ENCODE measurements at places on chromosomes 16 and 17.

DNA sequence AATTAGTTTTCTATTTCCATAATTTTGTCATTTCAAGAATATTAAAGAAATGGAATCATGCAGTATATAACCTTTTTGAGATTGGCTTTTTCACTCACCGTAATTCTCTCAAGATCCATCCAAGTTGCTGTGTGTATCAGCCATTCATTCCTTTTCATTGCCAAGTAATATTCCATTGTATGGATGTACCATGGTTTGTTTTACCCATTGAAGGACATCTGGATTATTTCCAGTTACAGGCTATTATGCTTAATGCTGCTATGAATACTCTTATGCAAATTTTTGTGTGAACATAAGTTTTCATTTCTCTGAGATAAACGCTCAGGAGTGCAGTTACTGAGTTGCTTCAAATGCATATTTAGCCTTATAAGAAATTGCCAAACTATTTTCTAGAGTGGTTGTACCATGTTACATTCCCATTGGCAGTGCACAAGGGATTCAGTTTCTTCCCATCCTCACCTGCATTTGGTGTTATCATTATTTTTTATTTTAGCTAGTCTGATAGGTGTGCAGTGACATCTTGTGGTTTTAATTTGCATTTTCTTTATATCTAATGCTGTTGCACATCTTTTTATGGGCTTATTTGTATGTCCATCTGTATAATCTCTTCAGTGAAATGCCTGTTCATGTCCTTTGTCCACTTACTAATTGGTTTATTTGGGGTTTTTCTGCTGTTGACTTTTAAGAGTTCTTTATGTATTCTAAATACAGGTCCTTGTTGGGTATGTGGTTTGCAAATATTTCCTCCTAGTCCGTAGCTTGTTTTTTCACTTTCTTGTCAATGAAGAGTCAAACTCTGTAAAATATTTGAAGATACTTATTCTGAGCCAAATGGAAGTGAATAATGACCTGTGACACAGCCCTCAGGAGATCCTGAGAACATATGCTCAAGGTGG, 32.7 kb downstream of the BMERB1 start:
- DNase-seq, result no peak

GRCh38 chr16:11494029-11494428, 92.7 kb downstream of the LITAF start:
- no peak for DNase-seq

DNA sequence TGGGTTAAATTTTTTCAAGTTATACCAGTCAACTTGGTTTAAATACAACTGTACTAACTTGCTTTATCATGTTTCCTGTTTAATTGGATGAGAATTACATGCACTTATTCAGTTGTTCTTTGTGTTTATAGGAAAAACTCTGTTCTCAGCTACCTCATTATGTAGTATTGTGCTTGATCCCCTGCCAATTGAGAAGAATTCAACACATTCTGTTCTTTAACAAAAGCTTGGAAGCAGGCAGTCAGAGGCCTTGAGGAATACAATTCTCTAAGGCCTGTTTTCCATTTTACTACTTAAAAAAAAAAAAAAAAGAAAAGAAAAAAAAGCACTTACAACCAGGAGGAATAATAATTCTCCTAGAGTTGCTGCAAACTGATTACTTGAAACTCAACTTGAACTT, 60.6 kb upstream of the CMIP start:
- no peak for DNase-seq

DNA sequence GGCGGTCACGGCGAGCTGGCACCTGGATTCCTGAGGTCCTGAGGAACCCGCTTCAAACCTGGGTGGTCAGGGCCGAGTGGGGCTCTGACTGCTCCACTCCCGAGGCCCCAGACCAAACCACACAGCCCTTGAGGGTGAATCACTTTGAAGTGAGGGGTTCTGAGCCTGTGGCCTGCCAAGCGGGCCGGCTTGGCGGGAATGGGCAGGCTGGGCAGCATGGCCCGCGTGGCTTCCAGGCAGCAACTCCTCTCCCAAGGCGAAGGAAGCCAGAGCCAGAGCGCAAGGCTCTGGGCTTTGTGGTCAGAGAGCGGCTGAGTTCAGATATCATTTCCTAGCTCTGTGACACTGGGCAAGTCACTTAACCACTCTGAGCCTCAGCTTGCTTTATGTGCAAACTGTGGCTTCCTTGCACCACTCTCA, 42.7 kb downstream of the CMIP start:
- DNase-seq, result no peak

- no peak for DNase-seq
These were observed 1.4 kb upstream of the HOXB1 start for GRCh38 chr17:48532261-48532660.

DNA sequence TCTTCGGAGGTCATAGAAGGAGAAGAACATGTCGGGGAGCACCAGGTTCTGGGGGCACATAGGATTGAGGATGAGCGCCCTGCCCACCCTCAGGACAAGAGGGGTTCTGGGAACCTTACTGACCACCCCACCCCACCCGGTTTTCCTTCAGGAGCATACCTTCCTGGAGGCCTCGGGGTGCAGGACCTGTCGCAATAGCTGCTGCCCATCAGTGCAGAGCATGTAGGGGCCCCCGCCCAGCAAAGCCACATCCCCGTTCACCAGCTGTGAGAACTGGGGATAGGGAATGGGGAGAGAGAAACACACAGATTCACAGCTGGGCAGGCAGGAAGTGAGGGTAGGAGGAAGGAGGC, 2.1 kb downstream of the ESRP2 start:
- DNase-seq, result no peak

GRCh38 chr16:57761301-57761700, 25.7 kb downstream of the KATNB1 start:
- no peak for DNase-seq

DNA sequence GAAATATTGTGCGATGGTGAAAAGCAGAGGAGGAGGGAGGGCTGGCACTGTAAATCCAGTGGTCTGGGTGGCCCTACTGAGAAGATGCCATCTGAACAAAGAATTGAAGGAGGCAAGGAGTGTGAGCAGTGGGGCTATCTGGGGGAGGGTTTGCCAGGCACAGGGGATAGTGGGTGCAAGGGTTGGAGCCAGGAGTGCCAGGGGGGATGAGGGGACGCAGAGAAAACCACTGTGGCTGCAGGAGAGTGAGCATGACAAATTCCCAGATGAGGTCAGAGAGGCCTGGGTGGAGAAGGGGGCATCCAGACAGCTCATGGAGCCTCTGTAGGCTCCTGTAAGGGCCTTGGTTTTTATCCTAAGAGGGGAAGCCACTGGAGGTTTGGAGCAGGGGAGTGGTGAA, 4.8 kb downstream of the XYLT2 start:
- no peak for DNase-seq

DNA sequence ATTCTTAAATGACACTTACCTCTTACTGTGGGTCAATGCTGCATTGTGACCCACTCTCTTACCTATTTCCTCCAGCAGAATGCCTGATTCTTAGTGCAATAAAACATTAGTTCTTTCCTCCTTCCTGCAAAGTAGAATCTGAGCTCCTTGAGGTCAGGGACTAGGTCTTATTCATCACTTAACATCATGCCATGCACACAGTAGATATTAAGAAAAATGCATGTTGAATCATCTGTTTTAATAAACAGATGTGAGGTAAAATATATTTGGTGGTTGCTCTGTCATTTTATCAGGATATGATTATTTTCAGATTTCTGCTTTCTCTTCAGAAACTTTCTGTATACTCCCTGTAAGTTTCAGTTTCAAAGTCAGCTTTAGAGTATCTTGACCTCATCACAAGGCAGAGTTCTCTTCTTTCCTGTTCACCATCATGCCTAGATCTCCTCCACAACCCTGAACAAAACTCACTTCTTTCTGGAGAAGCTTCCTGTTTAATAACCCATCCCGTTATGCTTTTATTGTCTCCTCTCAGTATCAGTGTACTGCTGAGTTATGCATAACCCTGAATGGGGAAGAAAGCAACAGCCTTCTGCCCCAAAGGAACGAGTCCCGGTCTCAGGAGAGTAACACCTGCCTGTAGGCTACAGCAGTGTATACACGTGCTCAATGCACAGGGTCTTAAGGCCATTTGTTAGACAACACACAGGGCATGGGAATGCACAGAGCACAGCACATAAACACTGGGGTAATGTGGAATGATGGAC, 30.3 kb upstream of the SUPT4H1 start:
- DNase-seq, result no peak

DNA sequence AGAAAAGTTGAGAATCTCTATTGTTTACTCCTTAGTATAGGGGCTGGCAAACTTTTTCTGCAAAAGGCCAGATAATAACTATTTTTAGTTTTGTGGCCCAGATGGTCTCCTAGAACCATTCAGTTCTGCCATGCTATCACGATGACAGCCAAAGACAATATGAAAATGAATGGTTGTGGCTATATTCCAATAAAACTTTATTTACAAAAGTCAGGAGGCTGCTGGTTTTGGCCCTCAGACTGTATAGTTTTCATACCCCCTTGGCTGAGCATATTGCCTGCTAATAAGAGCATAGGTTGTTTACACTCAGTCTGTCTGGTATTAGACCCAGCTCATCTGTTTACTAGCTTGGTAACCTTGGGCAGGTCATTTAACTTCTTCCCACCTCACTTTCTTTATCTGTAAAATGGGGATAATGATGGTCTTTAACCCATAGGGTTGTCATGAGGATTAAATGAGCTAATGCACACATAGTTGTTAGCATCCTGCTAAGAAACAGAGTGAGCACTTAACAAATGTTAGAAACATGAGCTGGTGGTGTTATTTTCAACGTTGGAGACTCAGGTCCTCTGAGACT, 156.3 kb downstream of the MSI2 start:
- DNase-seq, result no peak

DNA sequence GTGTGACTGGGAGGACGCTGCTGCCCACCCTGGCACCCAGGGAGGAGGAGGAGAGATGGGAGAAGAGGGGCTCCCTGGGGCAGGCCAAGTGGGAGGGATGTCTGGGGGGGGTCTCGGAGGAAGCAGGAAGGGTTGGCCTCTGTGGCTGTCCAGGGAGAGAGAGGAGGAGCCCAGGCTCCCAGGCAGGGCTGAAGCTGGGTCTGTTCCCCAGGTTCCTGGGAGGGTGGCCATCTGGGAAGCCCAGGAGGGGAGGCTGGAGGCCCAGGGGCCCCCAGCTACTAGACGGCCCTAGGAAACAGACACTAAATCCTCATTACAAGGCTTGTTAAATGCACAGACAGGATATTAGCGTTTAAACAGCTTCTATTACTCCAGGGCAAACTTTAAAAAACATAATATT, 139.8 kb downstream of the ENGASE start:
- DNase-seq, result no peak

GRCh38 chr17:82437325-82437668, 13.3 kb downstream of the CYBC1 start:
- no peak for DNase-seq

DNA sequence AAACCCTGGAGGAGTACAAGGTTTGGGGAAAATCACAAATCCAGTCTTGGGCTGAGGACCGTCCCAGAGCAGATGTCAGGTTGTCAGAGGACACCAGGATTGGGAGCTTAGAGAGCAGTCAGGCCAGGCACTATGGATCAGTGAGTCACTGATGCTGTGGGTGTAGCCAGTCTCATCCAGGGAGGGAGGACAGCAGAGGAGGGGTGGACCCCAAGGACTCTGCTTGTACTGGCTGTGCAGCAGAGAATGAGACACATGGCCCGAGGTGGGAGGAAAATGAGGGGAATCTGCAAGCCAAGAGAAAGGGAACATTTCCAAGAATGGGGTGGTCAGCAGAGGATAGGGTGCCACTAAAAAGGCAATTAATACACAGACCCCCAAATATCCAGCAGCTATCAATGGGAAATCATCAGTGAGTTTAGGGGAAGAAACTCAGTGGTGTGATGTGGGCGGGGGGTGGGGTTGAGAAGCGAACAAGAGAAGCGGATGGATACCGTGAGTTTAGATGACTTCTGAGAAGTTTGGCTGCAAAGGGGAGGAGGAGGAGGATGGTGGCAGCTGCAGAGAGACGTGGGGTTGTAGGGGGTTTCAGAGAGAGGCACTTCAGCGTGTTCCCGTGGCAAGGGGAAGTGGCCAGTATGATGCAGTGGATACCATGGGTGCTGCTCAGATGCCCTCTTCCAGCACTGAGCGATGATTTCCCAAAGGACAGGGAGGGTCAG, 43.9 kb downstream of the ARHGAP27 start:
- DNase-seq, result no peak

GRCh38 chr16:84875846-84876245, 56.1 kb downstream of the CRISPLD2 start:
- no peak for DNase-seq

GRCh38 chr16:72645538-72645937, 402.4 kb downstream of the ZFHX3 start:
- DNase-seq, result no peak

DNA sequence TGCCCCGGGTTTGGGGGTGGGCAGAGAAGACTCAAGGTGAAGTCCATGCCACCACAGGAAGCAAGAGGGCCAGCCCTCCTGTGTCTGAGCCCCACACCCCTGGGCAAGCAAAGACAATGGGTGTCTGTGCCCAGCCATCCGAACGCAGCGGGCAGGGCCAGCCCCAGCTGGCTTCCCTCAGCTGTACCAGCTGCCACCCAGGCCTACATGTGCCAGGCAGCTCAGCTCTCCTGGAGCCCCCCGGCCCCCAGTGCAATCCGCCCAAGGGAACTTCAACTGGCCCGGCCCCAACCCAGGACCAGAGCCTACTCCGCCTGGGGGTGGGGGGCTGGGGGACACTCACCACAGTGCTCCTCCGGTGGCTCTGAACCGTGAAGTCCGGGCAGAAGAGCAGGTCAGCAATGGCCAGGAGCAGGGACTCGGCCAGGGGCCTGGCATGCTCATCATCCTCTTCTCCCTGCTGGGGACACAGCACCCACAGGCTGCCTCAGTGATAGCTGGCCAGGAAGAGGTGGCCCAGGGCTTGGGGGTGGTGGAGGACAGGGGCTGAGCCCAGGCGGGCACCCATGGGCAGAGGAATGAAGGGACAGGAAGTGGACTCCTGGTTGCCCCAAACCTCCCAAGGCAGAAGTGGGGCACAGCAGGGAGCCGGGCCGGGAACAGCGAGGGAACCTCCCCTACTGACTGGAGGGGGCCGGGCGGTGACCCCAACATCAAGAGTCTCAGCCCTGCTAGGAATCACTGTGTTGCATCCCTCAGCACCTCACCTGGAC, 9.8 kb downstream of the HID1 start:
- no peak for DNase-seq

- no peak for DNase-seq
These were observed 331.9 kb downstream of the SEC14L1 start for GRCh38 chr17:77472468-77473310.

Measured in mesothelial cell of epicardium (in vitro differentiated cells).